ENCODE measurements at places on chromosomes 1 and 21.

DNA sequence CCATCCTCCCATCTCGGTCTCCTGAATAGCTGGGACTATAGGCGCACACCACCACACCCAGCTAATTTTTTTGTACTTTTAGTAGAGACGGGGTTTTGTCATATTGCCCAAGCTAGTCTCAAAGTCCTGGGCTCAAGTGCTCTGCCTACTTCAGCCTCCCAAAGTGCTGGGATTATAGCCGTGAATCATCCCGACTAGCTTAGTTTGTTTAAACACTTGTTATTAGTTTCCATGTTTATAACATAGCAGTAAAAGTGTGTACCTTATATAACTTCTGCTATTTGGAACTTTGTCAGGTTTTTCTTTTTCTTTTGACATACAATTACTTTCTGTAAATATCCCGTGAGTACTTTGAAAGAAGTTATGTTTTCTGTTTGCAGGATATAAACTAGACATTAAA lies 60.6 kb upstream of the C1orf21 start:
- DNase-seq, result no peak

DNA sequence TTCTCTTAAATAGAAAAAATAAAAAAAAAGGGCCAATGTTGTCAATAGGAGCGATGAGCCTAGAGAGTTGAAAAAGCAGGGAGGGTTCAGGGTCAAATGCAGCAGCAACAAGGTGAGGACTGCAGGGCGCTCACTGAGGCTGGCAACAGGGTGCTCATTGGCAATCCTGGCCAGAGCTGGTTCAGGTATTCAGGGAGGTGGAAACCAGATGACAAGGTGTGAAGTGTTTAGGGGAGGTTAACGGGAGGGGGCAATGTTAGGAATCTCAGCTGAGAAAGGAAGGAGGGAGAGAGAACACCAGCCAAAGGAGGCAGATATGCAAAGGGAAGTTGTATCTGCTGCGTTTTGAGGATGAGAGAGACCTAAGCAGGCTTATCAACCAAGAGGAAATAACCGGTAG lies 129.8 kb upstream of the DAB1 start:
- no peak for DNase-seq

- no peak for DNase-seq
Observed at GRCh38 chr21:42521384-42521783, 7.7 kb downstream of the SLC37A1 start.

- DNase-seq, result no peak
Observed at GRCh38 chr1:8903410-8903809, 24.9 kb upstream of the ENO1 start.

GRCh38 chr1:184892116-184892515 lies 82.2 kb downstream of the NIBAN1 start:
- DNase-seq, result no peak

DNA sequence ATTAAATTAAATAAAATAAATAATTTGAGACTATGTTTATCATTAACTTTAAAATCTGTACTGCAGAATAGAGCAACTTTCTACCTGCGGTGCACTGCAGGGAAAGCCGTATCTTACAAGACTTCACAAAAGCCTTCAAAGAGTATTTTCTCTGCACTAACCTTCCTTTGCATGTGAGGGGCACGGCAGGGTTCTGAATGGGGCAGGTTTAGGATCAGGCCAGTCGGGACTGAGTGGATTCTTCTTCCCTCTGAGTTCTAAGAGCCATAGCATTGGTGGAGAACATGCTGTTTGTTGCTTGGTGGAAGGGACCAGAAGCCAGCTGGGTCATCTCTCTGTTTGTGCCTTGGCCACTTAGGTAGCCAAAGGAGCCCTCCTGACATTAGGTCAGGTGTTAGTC lies 55.2 kb upstream of the LGALS8 start:
- no peak for DNase-seq

- no peak for DNase-seq
Observed at GRCh38 chr1:3584915-3585314, 26.4 kb downstream of the MEGF6 start.

DNA sequence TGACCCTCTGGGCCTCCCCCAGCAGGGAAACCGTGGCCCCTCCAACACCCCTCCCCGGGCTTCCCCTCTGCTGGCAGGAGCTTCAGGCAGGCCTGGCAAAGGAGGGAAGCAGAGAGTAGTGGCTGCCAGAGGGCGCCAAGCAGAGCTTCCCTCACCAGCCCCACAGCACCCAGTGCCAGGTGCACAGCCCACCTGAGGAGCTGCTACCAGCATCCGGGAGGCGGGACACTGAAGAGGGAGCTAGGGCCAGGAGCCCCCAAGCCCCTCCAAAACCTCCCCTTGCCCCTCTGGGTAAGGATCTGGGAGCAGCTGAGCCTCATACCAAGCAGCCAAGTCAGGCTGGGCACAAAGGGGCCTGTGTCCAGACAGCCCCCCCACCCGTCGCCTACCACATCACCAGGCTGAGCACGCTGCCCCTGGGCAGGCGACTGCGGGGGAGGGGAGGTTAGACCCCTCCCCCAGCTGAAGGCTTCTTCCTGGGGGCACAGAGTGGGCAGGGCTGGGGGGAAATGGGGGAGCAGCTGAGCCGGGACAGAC lies 19.6 kb downstream of the CCDC24 start:
- DNase-seq, result no peak

GRCh38 chr1:235199441-235199840 lies 38.4 kb upstream of the RBM34 start:
- DNase-seq, result no peak

- no peak for DNase-seq
Observed at GRCh38 chr1:42940851-42941639, 17.6 kb downstream of the SLC2A1 start.

DNA sequence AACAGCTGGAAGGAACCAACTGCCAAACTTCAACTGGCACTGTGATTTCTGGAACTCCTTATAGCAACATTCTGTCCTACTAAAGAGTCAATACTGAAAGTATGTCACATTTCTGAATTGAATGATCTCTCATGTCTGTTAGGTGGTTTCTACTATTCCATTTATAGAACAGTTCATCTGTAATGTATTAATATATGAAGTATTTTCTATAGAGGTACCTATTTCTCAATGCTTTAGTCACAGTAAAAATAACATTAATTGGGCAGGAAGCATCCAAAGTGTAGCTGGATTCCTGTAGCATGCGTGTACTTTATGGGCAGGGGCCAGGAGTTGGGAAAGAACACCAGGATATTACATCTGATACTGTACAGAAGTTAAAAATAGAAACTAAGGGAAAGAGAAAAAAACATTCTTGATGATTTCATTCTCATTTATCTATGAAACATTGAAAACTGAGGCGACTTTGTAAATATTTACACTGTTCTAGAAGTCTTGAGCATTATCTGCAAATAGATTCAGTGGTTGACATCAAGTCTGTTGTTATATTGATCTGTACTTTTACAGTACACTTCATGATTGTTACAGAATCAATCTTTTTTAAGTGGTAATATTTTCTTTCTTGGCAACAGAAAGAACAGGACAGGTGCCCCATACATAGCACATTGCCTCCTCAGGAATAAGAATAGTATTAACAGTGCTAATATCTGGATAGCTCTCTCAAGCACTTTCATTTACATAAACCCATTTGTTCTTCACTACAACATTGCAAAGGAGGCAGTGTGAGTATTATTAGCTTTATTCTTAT lies 6.2 kb upstream of the ZNF281 start:
- DNase-seq, result no peak

DNA sequence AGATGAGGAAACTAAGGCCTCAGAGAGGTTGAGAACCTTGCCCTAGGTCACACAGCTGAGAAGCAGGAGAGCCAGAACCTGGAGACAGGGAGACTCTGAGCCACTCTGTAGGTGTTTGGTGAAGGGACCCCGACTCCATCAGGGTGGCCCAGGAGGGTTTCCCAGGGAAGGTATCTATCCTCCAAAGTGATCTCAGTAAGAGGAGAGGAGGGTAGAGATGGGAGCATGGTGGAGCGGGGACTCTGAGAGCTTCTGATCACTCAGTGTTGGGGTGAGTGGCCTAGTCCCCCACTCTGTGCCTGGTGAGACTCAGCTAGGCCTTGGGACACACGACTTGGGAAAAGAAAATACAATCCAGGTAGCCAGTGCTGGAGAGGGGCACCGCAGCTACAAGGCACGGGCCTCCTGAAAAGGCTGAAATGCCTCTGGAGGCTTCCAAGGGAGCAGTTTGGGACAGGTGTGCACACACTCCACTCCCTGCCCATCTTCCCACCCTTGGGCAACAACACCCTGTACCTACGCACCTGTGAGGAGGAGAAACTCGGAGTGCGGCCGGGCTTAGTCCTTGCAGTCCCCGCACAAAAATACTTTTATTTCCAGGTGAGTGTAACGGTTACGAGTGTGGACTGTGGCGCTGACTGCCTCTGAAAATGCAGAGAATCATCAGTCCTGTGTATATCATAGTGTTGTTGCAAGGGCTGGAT lies 80.8 kb downstream of the CAMK2N1 start:
- no peak for DNase-seq

DNA sequence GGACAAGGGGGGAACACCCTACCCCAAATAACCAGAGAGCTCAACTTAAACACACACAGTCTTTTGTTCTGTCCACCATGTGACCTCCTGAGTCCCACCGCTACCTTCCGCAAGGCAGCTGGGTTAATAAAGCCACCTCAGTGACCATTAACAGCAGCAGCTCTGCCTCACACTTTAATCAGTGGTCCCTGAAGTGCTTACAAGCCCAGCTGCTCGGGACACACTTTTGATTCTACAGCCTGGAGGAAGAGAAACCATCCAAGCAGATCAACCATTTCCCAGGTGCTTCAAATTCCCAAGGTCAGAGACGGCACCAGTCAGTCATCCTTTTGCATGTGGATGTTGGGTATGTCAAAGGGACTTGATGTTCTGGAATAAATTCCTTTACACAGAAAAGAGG lies 70.1 kb downstream of the KCNJ15 start:
- DNase-seq, result no peak

GRCh38 chr1:167196166-167196565 lies 24.5 kb upstream of the POU2F1 start:
- DNase-seq, result no peak

DNA sequence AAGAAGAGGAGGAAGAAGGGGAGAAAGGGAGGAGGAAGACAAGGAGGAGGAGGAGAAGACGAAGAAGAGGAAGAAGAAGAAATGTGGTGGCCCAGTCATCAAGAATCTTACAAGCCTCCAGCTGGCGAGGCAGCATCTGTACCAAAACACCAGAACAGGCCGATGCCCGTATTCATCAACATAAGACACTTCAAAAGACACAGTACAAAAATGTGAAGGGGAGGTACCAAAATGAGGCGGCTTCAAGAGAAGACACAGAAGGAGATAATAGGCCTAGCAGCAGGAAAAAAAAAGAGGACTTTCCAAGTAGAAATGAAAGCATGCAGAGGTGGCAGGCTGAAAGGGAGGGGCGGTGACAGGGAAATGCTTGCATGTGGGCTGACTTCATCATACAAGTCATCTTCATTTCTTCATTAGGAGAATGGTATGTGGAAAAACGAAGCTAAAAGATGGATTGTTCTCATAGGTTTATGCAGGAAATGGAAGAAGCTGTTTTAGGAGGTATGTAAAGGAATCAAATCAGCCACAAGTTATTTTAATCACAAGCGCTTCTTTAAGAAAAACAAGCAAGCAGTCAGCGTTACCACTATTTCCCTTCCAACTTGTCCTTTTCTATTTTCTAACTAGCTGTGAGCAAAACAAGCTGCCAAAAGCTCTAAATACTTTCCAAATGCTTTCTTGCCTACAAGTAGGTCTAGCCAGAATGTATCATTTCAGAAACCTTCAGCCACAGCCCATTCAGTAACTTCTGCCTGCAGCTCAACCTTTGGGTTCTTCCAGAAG lies 192.3 kb downstream of the SLC45A1 start:
- no peak for DNase-seq

- DNase-seq, result no peak
Observed at GRCh38 chr1:110714374-110714995, 39.7 kb upstream of the KCNA3 start.

DNA sequence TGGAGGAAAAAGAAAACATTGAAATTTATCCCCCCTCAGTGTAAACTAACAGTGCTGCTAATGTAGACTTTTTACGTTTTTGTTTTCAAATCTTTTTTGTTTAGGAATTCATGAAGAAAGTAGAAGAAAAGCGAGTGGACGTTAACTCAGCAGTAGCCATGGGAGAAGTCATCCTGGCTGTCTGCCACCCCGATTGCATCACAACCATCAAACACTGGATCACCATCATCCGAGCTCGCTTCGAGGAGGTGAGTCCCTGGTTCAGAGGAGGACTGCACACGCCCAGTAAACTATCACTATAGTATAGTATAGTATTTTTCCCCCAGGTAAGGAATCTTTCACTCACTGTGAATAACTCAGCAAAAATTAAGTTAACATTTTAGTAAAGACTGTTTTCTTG lies 37.8 kb upstream of the BMP8A start:
- DNase-seq, result no peak

GRCh38 chr1:80418134-80418533 lies 1382.6 kb upstream of the ADGRL2 start:
- no peak for DNase-seq

- no peak for DNase-seq
Observed at GRCh38 chr1:100298512-100298911, 32.5 kb downstream of the RTCA start.

DNA sequence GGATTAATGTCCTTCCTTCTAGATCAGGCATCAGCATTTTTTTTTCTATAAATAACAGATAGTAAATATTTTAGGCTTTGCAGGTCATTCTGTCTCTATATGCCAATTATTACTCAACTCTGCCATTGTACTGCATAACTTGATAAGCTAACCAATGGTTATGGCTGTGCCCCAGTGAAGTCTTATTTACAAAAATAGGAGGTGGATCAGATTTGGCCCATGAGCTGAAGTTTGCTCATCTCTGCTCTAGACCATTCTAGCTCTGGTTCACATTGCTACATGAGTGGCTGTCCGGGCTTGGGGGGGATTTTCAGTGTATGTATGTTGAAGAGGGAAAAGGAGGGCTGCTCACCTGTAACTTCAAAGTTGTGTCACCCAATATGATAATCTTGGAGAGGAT lies 10.1 kb downstream of the RAB7B start:
- DNase-seq, result no peak

DNA sequence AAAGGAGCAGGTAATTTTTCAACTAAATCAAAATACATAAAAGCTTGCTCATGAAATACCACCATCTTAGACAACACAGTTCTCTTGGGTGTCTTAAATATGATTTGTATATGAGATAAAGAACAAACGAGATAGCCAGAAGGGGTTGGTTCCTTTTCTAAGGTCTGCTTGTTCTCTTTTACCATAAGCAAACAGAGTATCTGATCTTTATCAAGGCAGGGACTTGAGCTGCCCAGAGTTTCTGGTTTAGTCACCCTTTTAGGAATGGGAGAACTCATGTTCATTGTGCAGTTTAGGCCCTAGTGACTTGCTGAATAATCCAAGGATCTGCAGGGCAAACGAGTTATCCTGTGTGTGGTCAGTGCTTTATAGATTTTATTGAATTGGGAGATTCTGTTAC lies 3.0 kb upstream of the SUCO start:
- DNase-seq, result no peak

- no peak for DNase-seq
Observed at GRCh38 chr1:109579491-109579890, 31.1 kb downstream of the GNAI3 start.

DNA sequence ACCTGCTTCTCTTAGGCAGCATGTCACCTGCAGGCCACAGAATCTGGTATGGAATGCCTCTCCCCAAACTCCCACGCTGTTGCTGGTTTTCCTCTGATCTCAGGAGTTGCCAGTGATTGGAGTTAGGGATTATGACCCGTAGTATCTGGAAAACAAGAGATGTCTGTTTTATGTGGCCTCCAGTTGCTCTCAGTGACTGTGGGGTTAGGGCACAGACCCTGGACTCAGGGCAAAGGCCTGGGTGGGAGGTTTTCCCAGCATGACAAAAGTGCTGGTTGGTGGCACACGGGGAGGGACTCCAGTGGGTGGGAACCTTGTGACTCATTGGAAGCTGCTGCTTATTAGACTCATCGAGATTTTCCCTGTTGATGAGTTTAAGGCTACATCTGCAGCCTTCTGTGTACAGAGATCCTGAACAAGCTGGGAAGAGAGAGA lies at the start of gene NR1I3:
TSS of gene NR1I3 (minus strand) at position 165 of the 435 bp plus-strand sequence. CDS start 1,638 bp downstream, outside the sequence.
- no peak for DNase-seq
